ENCODE measurements at places on chromosomes 6 and 20. TPM values are rescaled to one million over a fixed set of nuclear protein-coding genes. Genes with fewer than 3 reads are reported as not detected.

STK4 gene
- total RNA-seq: 19.4 TPM

GRCh38 chr20:2137552-2138201 is 36.0 kb downstream of the STK35 start:
- no peak for DNase-seq

GGTLC1 gene
- not detected for total RNA-seq

GHRH gene
- total RNA-seq: not detected

KCNK5 gene
- total RNA-seq: 10.5 TPM

SAMHD1 gene
- total RNA-seq: 23.6 TPM

DNA sequence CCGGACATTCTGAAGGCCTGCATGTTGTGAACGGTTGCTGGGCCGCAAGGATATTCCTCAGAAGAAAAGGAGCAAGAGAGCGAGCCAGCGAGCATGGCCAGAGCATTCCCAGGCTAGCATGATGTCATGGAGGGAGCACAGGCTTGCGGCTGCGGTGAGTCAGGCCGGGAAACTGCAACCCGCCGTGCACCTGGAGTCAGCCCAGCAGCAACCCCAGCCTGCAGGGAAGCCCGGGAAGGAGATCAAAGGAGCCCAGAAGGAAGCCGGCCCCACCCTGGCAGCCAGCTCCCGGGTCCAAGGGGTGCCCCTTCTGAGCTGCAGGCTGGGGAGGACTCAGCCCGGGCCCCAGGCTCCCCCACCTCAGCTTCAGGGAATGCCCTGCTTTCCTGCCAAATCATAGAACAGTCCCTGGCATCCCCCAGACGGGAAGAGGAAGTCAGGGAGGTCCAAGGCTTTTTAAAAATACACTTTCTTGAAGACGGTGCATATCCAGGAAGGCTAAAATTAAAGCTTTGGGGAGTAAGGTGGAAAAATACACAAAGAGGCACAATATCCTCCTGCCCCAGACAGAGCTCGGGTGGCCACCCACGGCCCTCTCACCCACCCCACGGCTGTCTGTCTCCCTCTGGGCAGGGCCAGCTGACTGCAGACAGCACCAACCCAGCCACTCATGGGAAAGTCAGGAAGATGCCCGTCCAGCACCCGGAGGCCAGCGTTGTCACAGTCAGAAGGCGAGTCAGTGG is 53.7 kb downstream of the BMP7 start:
- no peak for DNase-seq

RIMS1 gene
- total RNA-seq: 0.13 TPM

SIM1 gene
- total RNA-seq: not detected

RAMACL gene
- 0.99 TPM for total RNA-seq

MUC22 gene
- 6.1 TPM for total RNA-seq

NKAPL gene
- not detected for total RNA-seq

C6orf15 gene
- total RNA-seq: not detected

LRFN2 gene
- 0.31 TPM for total RNA-seq

GRCh38 chr20:53428588-53428987 is 165.1 kb downstream of the ZNF217 start:
- DNase-seq: no peak

- DNase-seq: no peak
These were observed 12.8 kb upstream of the MANBAL start for GRCh38 chr20:37276494-37277252.

EFCAB8 gene
- not detected for total RNA-seq

DDX43 gene
- 1.5 TPM for total RNA-seq

- no peak for DNase-seq
These were observed 2.4 kb downstream of the DSP start for GRCh38 chr6:7543789-7544424.

- DNase-seq: no peak
These were observed 13.3 kb upstream of the KCNK15 start for GRCh38 chr20:44732327-44732726.

GRCh38 chr6:111680015-111680712 is 74.5 kb upstream of the TRAF3IP2 start:
- no peak for DNase-seq

CLPSL1 gene
- not detected for total RNA-seq

DNA sequence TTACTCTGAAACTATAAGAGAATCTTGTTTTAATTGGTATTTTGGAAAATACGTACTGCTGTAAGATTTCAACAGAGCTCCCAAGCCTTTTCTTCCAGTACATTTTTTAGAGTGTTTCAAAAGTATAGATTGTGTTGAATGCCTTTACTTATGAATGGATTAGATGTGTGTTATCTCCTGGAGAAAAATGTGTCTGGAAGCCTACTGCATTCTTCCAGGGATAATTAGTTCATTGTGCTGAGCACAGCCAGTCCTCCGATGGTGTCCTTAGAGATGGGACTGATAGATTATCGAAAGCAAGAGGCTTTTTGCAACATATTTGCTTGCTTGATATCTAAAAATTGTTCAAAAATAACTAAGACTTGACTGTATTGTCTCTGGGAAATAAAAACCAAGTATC is 114.2 kb downstream of the PLEKHG1 start:
- DNase-seq: no peak

ATP5F1E gene
- 11.6 TPM for total RNA-seq

DNA sequence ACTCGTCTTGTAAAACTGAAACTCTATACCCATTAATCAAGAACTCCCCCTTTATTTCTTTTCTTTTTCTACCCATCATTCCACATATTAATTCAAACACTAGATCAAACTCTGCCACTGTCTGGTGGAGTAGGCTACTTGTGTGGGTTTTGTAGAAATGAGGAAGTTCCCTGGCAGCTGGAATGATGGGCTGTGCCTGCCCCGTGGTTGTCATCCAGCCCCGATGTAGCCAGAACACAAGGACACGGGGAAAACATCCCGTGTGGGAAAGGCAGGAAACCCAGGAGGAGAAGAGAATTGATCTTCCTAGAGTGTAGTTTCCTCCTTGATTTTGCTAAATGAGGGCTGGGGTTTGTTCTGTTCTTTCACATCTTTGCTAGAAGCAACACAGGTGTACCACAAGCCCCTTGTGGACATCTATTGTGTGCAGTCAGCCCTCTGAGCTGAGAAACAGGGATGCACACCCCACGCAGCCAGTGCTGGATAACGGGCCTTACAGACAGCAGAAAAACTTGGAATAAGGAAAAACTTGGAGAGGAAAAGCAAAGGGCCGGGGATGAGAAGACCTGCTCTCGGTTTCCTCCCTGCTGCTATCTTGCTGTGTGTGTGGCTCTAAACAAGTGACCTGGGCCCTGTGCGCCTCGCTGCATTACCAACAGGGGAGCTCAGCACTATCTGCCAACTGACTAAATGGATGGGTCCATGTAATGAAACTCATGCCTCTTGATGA is 88.0 kb downstream of the SCML4 start:
- DNase-seq: no peak

PARD6B gene
- total RNA-seq: 6.5 TPM

SLC35F1 gene
- total RNA-seq: 0.57 TPM

DNA sequence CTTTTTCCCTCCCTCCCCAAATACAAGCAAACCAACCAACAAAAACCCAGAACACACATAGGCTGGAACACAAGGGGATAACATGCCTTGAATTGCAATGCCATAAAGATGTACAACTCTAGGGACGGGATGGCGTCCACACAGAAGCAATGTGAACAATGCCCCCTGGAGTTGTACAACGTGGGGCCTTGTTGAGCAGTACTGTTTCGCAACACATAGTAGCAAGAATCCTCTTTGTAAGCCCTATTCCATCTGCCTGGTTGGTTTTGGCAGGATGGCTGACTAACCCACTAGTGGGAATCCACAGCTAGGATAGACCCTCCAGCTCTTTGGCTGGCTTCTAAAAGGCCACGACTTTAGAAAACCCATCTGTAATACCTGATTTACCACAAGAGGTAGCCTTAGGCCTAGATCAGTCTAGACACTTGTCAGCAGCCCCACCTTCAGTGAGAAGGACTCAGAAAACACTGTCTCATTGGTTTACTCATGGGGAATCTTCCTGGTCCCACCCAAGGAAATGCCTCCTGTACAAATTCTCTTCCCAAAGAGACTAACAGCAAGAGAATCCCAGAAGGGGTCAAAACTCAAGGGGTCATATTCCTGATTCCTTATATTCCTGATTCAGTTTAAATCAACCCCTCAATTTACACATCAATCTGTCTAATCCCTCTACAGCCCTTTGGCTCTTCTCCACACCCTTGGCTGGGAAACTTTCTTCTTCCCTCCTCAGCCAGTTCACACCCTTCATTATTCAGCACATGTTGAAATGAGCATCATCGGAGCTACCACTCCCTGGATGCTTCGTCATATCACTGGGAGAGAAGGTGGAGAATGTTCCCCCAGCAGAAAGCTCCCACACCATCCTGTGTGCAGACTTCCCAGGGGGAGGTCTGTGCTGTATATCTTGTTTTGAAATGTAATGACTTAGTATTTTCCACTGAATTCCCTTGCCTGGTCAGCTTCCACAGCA is 622.4 kb upstream of the FLRT3 start:
- DNase-seq: no peak

ZNF343 gene
- total RNA-seq: 4.9 TPM

CST4 gene
- not detected for total RNA-seq

HELZ2 gene
- 32.3 TPM for total RNA-seq

DNA sequence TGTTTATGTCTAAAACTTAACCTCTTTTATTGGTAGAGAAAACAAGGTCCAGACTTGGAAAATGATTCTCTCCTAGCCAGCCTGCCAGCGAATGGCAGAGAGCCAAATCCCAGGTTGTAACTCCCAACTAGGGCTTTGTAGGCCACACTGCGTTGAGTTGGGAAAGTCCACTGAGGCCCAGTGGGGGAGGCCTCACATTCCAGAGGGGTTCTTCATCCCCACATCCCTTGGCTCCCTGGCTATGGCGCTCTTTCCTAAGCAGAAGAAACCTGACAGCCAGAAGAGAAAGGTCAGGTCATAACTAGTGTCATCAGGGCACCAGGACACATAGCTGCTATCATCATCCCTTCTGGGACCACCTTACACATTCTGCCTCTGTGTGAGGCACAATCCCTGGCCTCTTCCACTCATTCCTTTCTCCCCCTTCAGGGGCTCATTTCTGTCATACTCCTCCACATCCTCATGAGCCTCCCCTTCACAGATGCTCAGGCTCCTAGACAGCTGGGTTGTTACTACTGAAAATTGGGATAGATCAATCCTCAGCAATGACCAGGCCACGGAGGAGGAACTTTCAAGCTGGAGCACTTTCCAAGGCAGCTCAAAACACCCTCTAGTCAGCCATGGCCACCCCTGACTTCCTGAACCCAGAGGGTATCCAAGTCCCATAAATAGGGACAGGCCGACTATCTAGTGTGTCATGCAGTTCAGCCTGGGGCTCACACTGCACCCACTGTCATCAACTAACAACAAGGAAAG is 48.6 kb downstream of the TCP11 start:
- no peak for DNase-seq

PTCRA gene
- not detected for total RNA-seq

SRC gene
- total RNA-seq: 32.4 TPM

GRCh38 chr6:159353193-159353592 is 184.0 kb downstream of the FNDC1 start:
- DNase-seq: no peak

DNA sequence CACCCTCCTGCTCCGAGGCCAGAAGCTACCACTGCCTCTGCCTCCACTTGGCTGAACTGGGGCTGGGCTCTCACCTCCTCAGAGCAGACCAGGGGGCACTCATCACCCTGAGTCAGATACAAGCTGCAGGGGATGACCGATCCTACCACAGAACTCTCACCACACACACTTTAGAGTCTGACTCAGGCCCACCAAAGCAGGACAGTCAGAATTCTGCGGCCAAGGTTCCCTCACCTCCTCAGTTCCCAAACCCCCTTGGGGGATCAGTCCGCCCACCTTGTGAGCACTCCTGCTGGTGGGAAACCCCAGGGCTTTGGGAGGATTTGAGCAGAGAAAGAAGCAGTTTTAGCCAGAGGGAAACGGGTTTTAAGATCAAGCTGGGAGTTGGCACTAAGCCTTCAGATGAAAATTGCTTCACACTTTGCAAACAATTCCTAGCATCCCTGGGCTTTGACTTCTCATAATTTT is 587.8 kb upstream of the JAG1 start:
- no peak for DNase-seq

- no peak for DNase-seq
These were observed 5.8 kb downstream of the DDR1 start for GRCh38 chr6:30889921-30890645.
